ELR (cell line): ENCODE measurements at places on chromosomes 4 and X.

DNA sequence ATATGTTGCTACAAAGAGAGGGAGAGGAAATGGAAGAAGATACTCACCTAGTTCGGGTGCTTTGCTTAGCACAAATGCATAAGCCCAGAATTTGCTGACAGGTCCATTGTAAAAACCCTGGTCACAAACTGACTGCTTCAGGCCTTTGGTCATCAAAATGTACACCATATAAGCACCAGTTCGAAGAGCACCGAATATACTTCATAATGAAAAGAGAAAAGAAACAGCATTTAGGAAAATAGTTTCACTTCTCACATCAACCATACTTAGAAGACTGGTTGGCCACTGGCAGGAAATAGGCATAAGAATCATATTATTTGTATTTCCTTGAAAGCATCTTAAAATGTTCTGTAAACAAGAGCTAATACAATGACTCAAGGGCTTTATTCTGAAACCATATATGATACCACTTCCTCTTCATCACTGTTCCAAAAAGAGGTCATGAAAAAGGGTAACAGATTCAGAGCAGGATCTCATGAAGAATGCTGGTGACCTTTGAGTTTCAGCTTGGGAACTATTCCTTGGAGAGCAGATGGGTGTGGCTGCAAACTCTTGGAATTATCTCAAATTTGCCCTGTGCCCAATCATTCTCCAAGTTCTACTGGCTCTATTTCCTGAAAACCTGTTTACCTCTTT is 138.7 kb downstream of the ELOVL6 start:
- peak; percentile 41 for DNase-seq

- DNase-seq: no peak
These were observed 31.4 kb downstream of the HMX1 start for GRCh38 chr4:8840006-8840793.

DNA sequence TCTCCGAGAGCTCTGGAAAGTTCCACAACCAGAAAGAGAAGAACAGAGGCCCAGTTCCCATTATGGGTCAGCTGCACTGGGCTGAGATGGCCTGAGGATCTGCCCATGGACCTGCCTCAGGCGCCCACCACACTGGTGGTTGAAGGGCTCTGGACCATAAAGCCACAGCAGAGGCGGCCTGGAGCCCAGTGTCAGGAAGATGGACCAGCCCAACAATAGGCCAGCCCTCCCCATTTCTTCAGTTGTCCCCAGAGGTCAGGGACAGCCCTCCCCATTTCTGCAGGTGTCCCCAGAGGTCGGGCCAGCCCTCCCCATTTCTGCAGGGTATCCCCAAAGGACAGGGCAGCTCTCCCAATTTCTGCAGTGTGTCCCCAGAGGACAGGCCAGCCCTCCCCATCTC is 37.2 kb upstream of the C4orf50 start:
- DNase-seq: no peak

GRCh38 chr4:22019676-22020075 is 71.1 kb upstream of the KCNIP4 start:
- peak; percentile 6 for DNase-seq

- no peak for DNase-seq
These were observed 54.2 kb upstream of the SLC25A4 start for GRCh38 chr4:185088899-185089298.
